ENCODE measurements at places on chromosomes 13 and 19.

DNA sequence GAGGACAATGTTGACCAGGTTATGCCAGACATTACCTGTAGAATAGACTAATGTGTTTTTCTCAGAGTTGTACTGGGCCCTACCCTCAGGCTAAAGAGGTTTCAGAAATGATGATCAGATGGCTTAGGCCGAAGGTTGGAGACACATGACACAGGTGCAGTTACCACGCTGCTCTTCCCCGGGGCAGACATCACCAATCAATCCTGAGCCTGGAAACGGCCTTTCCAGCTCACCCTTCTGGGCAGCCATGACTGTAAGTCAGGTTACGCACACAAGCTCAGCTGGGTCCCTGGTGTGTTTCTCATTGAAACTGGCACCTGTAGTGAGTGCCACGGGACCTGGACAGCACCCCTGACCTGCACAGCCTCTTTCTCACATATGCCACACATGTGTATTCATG, 299.3 kb downstream of the UQCRFS1 start:
- DNase-seq, result no peak

GRCh38 chr19:50779504-50780457, 9.5 kb downstream of the GPR32 start:
- DNase-seq, result no peak

DNA sequence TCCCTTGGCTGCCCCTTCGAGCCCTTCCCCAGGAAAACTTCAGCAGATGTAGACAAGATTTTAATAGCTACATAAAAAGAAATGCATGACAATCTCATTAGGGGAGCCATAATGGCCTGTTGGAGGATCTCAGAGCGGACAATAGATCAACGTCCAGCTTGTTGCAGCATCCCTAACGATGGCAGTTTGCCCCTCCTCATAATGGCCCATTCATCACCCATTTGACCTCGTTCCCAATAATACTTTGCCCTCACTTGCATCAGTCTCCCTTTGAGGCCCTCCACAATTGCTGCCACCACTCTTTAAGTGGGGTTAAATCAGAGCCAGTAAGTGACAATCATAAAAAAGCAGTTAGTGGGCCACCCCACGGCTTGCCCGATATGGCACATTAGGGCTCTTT, 84.7 kb upstream of the PCDH8 start:
- no peak for DNase-seq

GRCh38 chr13:76329866-76330580, 556.2 kb downstream of the KCTD12 start:
- DNase-seq, result no peak

DNA sequence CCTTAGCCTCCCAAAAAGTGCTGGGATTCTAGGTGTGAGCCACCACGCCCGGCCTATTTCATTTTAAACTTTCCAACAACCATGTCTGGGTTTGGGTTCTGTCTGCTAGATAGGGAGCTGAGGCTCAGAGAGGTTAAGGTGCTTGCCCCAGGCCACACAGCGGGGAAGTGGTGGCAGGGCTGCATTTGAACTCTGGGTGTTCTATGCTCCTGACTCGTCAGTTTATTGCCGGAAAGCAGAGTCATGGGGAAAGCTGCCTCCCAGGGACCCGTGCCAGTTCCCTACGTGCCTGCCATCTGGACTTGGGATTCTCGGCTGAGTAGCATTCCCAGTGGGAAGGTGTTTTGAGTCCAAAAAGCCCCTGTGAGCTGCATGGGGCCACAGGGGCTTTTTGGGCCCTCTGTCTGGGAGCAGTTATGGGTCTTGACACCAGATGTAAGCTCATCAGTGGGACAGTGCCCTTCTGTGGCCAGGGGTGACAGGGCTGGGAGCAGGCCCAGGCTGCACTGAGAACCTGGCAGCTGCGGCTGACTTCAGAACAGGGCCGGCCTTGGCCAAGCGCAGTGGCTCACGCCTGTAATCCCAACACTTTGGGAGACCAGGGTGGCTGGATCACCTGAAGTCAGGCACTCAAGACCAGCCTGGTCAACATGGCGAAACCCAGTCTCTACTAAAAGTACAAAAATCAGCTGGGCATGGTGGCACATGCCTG, 10.9 kb downstream of the RFX1 start:
- no peak for DNase-seq

DNA sequence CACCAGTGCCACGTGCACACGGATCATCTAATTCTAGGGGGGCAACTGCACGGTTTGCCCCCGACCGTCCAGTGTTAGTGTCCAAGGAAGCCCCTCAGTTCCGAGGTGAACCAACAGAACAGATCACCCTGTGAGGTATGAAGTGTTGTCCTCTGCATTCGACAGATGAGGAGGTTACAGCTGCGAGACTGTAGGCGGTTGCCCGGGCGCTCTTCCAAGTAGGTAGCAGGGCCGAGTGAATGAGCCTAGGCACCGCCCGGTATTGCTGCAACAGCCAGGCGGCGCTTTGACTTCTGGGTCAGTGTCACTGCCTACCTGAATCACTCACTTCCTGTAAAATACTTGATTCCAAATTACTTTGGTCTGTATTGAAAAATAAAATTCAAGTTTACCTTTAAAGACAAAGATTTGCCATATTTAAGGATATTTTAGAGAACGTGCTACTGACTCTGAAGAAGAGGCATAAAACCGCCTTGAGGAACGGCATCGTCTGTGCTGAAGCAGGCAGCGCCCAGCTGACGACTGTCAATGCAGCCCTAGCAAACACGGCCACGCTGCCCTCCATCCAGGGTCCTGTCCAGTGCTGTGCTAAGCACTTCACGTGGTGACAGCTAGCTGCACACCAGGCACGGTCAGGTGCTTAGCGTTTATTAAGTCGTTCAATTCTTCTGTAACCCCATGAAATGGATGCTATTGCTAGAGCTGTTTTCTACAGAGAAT, 19.3 kb upstream of the RASA3 start:
- peak; percentile 38 for DNase-seq

DNA sequence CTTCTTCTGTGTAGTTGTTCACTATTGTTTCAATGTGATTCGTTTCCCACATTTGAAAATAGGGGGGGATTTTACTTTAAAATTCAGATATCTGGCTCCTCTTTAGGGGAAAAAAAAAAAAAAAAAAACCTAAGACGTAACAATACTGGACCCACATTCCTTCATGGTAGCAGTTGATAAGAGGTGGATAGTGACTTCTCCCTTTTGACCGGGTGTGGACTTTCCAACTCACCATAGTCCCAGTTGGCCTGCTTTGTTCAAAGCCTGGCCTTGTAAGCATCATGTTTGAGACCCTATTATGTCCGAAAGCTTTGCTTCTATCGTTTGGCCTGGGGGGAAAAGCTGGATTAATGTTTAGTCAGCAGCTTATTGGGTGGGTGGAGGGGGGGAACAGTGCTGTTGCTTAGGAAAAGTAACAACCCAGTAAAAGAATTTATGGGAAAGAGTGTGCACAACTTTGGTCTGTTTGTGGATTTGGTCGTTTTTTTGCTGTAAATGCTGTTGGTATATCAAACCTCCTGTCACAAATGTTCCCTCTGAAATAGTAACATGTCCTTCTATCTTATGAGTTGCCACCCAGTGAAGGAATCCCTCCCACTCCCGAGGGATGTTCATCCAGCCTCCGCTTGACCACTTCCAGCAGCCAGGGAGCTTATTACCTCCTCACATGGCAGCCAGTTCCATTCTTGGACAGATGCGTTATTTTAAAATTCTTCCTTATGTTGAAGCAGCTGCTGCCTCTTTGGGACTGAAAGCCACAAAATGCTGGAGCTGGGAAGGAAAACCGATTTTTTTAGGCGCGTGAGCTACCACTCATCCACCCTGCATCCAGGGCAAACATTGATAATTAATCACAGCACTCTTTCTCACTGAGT, 10.4 kb downstream of the SAMD4B start:
- no peak for DNase-seq

DNA sequence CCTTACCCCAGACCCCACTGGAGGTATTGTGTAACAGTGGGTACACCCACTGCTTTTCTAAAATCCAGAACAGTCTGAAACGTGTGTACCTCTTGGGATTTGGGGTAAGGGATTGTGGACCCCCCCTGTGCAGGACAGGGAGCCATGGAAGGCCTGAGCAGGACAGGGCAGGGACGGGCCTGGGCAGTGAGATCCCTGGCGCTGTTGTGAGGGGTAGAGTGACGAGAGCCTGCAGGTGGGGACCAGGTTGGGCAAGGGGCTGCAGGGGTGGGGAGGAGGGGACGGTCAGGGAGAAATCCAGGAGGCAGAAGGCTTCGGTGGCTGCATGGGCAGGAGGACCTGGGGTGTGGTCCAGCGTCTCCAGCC, 28.6 kb downstream of the CNFN start:
- no peak for DNase-seq

DNA sequence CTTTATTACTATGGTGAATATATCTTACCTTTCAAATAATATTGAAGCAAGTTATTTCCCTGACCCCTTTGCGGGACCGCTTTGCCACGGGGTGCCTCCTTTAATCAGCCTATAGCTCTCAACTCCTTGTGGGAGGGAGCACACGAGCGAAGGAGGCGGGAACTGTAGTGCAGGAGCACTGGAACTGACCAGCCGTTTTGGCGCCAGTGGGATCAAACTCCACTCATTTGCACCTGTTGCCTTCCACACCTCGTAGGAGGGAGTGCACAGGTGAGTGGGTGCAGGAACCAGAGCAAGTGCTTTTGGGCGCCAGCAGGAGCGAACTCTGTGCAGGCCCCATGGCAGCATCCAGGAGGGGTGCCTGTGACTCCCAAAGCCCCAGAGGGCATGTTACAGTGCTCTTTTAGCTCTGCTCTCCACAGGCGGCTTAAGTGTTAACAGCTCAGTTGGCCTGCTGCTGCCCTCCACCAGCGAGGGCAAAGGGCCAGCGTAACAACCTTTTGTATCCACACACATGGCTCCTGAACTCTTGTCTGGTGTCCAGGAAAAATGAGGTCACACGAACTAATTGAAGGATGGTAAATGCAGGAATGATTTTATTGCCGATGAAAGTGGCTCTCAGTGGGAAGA, 206.9 kb downstream of the GGACT start:
- DNase-seq, result no peak

- no peak for DNase-seq
Measured at GRCh38 chr19:17311455-17312188, 2.3 kb downstream of the DDA1 start.

- no peak for DNase-seq
Measured at GRCh38 chr19:13428352-13428751, 77.9 kb downstream of the CACNA1A start.

GRCh38 chr19:54403054-54403453, 12.2 kb upstream of the TTYH1 start:
- DNase-seq, result no peak

DNA sequence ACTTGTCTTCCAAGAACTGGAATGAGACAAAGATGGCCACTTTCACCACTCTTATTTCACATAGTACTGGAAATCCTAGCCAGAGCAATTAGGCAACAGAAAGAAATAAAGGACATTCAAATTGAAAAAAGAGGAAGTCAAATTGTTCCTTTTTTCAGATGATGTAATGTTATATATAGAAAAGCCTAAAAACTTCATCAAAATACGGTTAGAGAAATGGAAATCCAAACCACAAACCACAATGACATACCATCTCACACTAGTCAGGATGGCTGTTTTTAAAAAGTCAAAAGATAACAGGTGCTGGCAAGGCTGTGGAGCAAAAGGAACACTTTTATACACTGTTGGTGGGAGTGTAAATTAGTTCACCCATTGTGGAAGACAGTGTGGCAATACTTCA, 113.3 kb upstream of the SPRY2 start:
- DNase-seq, result no peak

DNA sequence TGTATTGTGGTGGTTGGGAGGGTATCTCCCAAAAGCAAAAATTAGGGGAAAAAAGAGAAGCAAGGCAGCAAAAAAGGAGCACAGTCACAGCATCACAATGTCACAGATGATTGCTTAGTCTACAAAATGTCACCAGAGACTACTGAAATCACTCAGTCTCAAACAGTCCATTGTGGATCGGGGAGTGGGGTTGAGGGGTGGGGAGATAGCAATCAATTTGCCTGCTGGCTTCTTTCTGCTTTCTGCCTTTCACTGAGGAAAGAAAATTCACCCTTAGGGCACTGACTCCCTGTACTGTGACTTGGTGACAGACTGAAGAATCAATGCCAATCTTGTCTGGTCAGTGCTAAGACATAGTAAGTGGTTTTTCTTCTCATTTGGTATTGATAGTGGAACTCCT, 2127.1 kb upstream of the PCDH20 start:
- DNase-seq, result no peak

- DNase-seq, result no peak
Measured at GRCh38 chr13:31824705-31825517, 85.6 kb downstream of the RXFP2 start.

- DNase-seq, result no peak
Measured at GRCh38 chr19:4098493-4098892, 25.4 kb downstream of the MAP2K2 start.

- no peak for DNase-seq
Measured at GRCh38 chr19:8884416-8884815, 52.2 kb downstream of the MBD3L1 start.

DNA sequence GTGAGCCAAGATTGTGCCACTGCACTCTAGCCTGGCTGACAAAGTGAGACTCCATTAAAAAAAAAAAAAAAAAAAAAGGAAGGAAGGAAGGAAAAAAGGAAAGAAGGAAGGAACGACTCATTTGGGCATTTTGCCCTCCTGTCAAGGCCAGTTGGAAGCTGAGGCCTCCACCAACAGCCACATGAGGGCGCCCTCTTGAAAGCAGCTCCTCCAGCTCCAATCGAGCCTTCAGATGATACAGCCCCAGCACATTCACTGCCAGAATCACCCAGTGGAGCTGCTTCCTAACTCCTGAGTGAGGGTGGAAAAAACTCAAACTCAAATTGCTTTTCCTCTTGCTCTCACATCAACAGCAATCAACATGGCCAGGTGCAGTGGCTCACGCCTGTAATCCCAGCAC, 40.9 kb downstream of the GNG7 start:
- DNase-seq, result no peak

GRCh38 chr19:5001615-5002014, 32.7 kb downstream of the KDM4B start:
- DNase-seq, result no peak

DNA sequence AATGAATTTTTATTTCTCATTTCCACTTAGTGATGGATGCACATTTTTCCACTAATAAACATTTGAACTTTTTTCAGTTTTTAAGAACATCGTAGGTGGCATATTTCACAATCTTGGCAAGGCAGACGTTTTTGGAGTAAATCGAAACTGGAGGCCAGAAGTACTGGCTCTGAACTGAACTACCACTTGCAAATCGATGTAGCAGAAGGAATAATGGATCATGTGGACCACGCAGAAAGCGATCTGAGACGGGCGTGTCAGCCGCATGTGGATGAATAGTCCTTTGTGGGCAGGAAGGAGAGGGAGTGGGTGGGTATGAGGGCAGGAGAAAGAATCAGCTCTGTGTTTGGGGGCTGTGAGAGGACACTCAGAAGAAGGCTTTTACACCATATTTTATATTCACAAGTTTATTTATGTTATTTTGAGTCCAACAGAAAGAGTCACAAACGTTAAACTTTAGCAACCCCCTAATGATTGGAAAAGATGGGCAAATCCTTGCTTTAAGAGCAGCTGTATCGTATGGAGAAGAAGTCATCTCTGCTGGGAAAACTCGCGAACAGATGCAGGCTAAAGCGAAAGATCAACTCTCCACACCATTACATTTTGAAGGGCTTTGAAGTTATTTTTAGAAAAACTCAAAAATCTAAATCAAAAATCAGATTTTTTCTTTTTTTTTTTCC, 90.5 kb downstream of the COL4A2 start:
- DNase-seq, result no peak

GRCh38 chr13:102510072-102510471, 86.7 kb upstream of the TPP2 start:
- no peak for DNase-seq
